ENCODE measurements at places on chromosomes 13 and 19.

- DNase-seq = no peak
Observed at GRCh38 chr19:48870048-48870447, 1.6 kb upstream of the PLEKHA4 start.

GRCh38 chr19:41000310-41000737 lies 9.2 kb downstream of the CYP2B6 start:
- no peak for DNase-seq

- no peak for DNase-seq
Observed at GRCh38 chr19:18663940-18664530, 19.4 kb upstream of the CRTC1 start.

DNA sequence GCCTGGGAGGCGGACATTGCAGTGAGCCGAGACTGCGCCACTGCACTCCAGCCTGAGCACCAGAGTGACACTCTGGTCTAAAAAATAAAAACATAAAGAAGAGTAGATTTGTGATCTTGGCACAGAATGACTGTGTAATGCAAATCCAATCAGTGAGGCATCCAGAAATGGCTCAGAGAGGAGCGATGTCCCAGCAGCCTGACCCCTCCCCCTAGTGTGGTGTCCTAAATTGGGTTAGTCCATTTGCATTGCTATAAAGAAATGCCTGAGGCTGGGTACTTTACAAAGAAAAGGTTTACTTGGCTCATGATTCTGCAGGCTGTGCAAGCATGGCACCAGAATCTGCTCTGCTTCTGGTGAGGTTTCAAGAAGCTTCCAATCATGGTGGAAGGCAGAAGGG lies 59.1 kb upstream of the ZNF30 start:
- DNase-seq = no peak

DNA sequence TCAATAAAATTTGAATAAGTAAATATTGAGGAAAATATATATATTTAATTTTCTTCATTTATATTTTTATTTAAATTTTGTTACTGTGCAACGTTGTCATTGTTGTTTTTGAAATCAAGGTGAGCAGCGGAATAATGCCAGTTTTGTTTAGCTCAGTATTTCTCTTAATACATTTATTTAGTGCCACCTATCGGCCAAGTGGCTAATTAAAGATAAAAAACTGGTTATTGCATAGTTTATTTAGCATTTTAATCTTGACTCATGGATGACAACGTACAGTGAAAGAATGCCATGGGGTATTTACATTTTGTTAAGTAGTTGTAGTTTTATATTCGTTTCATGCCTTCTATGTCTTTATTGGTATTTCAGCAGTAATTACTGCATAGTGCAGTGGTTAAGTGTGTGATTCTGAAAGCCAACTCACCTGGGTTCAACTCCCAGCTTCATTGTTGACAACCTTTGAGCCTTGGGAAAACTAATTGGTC lies 265.9 kb downstream of the MYO16 start:
- DNase-seq = no peak

- DNase-seq = no peak
Observed at GRCh38 chr13:20274466-20274865, 42.3 kb upstream of the GJB6 start.

GRCh38 chr19:30085394-30085793 lies 143.4 kb downstream of the URI1 start:
- no peak for DNase-seq

- DNase-seq = no peak
Observed at GRCh38 chr19:13255041-13255718, 105.0 kb downstream of the IER2 start.

DNA sequence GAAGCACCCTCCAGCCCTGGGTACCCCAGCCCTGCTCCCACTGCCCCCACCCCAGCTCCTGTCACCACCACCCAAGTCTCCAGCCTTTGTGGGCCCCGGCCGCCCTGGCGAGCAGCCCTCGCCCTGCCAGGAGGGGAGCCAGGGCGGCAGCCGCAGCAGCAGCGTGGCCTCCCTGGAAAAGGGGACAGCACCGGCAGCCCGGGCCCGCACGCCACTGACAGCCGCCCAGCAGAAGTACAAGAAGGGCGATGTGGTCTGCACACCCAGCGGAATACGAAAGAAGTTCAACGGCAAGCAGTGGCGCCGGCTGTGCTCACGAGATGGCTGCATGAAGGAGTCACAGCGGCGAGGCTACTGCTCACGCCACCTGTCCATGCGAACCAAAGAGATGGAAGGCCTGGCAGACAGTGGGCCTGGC lies 3.9 kb downstream of the CIC start:
- DNase-seq = no peak

DNA sequence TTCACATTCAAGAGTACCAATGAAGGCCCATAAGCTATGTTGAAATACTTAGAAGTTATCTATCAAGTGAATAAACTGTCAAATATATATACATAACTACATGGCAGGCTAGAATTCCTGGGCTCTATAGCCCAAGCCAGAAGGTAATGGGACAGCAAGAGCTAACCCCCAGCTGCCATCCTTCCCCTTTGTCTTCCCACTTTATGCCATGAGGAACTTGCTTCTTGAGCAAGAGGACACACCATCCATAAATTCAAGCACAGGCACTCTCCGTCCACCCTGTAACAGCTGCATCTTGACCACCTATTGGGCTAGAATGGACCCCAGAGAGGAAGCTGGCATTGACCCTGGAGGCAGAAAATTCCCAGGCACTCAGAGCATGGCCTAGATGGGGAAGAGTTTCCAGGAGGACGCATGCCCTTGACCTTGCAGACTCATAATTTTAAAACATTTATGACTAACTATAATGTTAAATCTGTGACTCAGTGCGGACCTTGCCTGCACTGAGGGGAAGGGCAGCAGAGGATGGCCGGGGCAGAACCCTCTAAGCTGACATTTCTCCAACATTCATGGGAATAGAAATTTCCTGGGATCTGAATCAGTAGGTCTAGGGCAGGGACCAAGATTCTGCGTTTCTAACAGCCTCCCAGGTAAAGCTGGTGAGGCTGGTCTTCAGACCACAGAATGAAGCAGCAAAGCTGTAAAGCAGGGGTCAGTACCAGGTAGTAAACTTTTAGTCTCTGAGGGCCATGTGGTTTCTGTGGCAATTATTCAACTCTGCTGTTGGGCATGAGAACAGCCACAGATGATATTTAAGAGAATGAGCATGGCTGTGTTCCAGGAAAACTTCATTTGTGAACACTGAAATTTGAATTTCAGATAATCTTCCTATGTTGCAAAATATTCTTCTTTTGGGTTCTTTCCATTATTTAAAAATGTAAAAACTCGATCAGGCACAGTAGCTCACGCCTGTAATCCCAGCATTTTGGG lies 71.4 kb upstream of the CLDN10 start:
- peak; percentile 12 for DNase-seq

GRCh38 chr13:93775507-93776108 lies 549.0 kb downstream of the GPC6 start:
- no peak for DNase-seq

DNA sequence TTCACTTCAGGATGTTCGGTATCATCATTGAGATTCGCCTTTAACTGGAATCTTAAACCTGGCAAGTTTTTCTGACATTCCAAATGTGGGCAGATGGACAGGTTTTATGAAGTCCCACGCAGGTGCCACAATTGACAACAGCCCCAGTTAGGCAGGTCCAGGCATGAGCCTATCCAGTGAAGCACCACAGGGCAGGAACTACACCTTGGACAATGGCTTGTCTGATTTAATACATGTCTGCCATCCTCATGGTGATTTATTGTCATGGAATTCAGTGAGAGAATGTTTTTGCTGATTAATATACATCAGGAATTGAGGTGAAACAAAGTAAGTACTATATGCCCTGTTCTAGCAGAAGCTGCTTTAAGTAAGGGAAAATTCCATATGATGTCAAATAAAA lies 10.2 kb upstream of the TPP2 start:
- no peak for DNase-seq

DNA sequence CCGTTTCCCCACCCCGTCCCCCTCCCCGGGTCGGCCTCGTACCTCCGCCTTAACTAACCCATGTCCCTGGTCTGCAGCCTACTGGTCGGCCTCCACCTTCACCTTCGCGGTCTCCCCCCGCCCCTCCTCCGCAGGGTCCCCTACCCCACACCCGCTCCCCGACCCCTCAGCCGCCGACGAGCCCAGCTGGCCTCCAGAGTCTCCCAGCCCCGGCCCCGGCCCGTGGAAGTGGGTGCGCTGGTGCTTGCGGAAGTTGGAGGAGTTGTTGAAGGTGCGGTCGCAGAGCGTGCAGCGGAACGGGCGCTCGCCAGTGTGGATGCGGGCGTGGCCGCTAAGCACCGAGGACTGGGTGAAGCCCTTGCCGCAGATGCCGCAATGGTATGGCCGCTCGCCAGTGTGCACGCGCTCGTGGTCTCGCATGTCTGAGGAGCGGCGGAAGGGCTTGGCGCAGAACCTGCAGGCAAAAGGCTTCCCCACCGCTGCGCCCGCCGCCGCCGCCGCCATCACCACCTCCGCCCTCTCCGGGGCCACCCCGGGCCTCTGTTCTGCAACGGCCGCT lies 2.6 kb downstream of the ZNF784 start:
- no peak for DNase-seq

DNA sequence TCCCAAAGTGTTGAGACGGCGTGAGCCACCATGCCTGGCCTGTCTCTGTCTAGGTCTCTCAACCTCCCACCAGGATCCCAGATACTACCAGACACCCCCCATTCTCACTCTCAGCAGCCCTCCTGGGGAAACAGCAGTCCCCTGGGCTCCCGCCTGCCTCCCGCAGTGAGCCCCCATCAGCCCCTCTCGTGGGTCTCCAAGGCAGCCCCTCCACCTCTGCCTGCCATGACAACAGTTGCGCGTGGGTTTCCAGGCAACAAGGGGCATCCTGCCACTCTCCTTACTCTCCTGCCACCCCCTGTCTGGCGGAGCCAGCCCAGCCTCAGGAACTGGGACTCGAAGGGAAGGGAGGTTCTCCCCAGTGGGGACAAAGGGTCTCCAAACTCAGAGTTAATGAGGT lies 5.2 kb downstream of the LRRC4B start:
- DNase-seq = no peak

- no peak for DNase-seq
Observed at GRCh38 chr13:46119883-46120614, 15.2 kb upstream of the CPB2 start.
